Fibroblast of skin of right quadriceps (primary cell): ENCODE measurements at places on chromosomes 16 and 17.
A peak's percentile ranks its signal among the peaks of the same experiment; 100 is the strongest.

- no peak for DNase-seq
These were observed 133.7 kb upstream of the TNRC6C start for GRCh38 chr17:77824780-77825280.

- no peak for DNase-seq
These were observed 60.7 kb downstream of the ARSG start for GRCh38 chr17:68352041-68352440.

DNA sequence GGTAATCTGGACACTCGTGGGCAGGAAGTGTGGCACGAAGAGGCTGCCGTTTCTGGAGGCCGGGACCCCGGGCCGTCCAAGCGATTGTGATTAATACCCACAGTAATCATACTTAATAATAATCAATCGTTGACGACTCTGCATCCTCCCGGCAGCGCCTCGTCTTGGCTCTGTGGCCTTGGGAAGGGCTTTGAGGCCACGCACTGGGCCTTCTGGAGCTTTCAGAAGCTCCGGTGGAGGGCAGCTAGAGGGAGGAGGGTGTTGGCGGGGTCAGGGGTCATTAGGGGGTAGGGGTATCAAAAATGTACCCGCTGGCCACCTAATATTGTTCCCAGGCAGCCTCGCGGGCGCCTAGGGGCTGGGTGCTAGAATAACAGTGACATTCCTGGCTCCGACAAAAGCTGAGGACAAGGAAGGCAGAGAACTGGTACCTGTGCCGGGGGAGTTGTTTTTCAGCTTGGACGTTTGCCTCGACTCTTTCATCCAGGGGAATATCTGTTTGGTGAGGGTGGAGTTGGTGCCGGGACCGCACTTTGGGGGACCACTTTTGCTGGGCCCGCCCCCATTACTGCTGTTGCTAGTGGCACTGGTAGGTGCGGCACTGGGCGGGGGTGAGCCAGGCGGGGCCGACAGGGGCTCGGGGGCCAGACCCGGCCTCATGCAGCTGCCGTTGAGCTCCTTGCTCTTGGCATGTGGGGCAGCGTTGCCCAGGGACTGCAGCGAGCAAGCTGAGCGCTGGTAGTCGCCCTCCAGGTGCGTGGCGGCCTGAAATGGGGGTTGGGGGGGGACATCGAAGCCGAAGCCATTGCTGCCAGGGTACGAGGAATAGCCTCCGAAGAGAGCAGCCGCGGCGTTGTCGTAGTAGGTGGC lies 6.9 kb upstream of the HOXB2 start:
- no peak for DNase-seq

DNA sequence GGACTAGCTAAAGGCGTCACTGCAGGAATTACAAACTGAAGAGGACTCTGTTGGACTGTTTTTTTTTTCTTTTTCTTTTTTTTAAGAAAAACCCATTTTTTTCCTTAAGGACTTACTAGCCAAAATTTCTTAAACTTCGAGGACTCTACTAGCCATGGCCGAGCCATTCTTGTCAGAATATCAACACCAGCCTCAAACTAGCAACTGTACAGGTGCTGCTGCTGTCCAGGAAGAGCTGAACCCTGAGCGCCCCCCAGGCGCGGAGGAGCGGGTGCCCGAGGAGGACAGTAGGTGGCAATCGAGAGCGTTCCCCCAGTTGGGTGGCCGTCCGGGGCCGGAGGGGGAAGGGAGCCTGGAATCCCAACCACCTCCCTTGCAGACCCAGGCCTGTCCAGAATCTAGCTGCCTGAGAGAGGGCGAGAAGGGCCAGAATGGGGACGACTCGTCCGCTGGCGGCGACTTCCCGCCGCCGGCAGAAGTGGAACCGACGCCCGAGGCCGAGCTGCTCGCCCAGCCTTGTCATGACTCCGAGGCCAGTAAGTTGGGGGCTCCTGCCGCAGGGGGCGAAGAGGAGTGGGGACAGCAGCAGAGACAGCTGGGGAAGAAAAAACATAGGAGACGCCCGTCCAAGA lies 878 bp downstream of the HEXIM1 start:
- peak; percentile 82 for DNase-seq

DNA sequence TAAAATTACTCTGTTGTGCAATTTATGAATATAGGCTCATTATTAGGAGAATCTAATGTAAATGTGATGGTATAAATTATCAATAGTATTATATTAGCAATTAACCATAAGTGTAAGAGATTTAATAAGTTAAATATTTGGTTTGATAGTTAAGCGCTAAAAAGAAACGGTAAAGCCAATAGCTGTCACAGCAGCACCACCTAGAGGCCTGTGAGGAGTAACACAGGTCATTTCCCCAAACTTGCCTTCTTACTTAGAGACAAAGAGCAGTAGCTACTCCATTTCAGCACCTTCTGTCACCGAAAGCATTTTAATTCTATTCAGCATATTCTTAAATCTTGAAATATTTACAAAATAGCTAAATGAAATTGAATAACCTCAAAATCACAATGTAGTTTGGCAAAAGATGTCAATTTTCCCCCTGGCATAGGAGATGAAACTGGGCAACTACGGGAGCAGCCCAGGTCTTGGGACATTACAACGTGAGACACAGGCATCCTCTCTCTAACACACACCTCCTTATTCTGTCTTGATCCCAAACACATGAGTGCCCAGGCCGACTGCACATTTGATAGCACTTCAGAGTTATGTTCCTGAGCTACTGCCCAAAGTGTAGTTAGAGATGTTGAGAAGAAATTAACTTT lies 14.3 kb upstream of the DYNLRB2 start:
- peak; percentile 60 for DNase-seq
